Omental fat pad (tissue), 4 donors: ENCODE measurements at places on chromosomes 3 and 15.

GRCh38 chr3:100900671-100901335 is 92.4 kb downstream of the ABI3BP start:
- DNase-seq: no peak

- no peak for DNase-seq
Observed at GRCh38 chr15:76553102-76553501, 216.5 kb downstream of the ISL2 start.

DNA sequence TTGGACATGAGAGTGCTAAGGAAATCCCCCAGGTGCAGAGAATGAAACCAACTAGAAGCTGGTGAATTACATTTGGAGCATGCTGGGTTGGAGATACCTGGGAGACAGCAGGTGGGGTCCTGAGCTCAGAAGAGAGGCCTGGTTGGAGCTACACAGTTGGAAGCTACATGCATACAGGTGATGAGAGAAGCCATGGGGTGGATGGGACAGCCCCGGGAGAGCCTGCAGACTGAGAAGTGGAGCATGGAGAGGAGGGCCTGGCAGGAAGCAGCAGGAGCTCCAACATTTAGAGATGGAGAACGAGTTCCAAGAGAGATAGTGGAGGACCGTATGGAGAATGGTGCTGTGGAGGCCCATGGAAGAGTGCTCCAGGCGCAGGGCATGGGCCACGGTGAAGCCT is 10.2 kb downstream of the PAQR5 start:
- no peak for DNase-seq

GRCh38 chr15:29143909-29144635 is 125.5 kb downstream of the NSMCE3 start:
- DNase-seq: no peak

- no peak for DNase-seq
Observed at GRCh38 chr15:76197703-76198455, 113.4 kb downstream of the ETFA start.

GRCh38 chr3:177294221-177294620 is 96.9 kb upstream of the TBL1XR1 start:
- DNase-seq: no peak

GRCh38 chr3:73419179-73419803 is 205.4 kb downstream of the PDZRN3 start:
- DNase-seq: no peak

GRCh38 chr15:61222010-61222409 is 7.1 kb downstream of the RORA start:
- DNase-seq: no peak

GRCh38 chr3:193872265-193872753 is 263.6 kb upstream of the HES1 start:
- no peak for DNase-seq

DNA sequence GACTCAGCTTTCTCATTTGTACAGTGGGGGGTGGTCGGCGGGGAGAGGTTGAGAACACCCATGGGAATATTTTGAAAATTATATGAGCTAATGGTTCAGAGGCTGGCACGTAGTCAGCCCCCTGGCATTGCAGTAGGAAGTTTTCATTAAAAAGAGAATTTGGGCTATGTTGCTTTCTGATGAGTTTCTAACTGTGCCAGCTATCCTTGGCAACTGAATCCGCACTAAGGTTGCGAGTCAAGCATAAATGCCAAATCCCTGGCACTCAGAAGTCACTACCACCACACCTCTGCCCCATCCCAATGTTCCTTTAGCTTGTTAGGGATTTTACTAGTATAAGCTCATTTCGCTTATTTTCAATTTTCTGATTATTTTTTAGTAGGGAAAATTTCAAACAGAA is 91.6 kb downstream of the DNASE1L3 start:
- DNase-seq: no peak

- DNase-seq: no peak
Observed at GRCh38 chr15:89614164-89614563, 38.9 kb downstream of the TICRR start.

DNA sequence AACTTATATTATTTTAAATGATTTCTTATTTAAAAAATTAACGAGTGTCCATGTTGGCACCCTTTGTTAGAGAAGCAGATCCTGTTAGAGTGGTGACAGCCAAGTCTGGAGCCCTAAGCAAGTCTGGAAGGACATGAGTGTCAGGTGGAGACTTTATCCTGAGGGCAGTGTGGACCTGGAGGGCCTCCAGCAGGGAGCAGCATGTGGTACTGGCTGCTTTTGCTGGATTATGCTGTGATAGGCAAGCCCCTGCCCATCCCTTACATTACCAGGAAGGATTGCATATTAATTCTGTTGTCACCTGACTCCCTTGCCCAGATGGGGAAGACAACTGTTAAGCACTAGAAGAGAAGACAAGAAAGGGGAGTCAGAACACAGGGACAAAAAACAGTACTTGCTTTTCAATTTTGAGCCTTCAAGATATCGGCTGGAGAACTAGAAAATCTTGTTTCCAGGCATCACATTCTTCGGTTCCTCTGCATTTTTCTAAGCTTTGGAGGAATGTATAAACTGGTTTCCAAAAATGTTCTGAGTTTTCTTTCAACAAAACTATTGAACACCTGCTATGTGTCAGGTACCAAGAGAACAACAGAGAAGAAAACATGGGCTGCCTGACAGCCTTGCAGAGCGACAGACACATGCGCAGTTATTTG is 22.7 kb downstream of the ZNF860 start:
- no peak for DNase-seq

GRCh38 chr3:13800064-13800463 is 79.8 kb downstream of the WNT7A start:
- no peak for DNase-seq

DNA sequence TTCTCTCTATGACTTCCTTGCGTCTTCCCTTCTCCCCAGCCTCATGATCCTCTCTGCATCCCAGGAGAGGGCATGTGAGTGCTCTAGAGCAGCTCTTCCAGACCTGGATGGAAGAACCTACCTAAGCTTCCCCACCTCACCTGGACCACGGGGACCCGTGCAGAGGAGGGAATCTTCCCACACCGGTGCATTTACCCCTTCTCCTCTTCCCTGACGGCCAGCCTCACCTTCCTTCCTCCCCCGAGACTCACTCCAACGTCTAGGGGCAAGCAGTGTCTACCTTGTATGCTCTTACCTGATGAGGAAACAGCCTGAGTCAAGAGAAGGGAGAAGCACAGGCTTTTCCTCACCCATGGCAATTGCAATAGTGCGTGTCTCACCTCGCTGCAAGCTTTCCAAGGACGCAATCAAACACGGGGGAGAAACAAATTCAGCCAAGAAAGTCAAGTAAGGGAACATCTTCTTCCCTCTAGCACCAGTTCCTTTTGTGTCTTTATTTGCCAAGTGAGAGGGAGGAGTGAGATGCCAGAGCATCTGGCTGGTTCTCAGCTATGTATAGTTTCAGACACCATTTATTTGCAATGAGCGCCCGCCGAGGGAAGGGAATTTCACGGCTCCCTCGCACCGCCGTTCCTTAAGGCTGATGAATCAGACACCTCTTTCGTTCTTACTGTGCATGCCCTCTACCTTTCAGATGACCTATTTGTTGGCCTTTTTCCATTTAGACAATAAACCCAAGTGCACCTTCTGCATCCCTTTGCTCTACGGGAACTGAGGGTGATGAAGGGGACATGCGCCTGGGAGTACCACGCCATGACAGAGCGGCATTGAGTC is 1.8 kb upstream of the CCR9 start:
- DNase-seq: no peak

DNA sequence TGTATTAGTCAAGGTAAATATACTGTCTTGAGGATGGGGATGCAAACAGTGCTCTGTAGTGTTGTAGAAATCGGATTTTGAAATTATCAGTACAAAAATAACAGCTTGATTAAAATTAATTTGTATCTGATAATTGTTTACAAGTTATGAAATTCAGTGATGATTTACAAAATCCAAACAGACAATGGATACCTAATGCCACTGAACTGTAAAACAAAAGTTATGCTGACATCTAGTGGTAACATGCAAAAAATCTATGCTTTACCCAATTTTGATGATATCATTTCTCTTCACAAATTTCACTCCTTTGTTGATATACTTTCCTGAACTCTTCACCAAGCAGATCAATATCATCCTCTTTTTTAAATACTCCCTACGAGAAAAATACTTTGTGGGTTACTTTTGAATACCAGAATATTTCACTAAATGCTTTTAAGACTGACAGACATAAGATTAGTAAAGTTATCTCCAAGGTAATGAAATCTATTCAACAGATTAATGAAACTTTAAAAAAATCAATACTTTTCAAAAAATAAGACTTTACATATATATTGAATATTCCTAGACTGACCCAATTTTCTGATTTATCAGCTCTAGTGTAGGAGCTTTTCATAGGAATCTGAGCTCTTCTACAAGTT is 36.0 kb downstream of the MNS1 start:
- no peak for DNase-seq

GRCh38 chr3:179260949-179261765 is 10.2 kb upstream of the KCNMB3 start:
- DNase-seq: no peak
